ENCODE measurements at places on chromosomes 5 and 9.

DNA sequence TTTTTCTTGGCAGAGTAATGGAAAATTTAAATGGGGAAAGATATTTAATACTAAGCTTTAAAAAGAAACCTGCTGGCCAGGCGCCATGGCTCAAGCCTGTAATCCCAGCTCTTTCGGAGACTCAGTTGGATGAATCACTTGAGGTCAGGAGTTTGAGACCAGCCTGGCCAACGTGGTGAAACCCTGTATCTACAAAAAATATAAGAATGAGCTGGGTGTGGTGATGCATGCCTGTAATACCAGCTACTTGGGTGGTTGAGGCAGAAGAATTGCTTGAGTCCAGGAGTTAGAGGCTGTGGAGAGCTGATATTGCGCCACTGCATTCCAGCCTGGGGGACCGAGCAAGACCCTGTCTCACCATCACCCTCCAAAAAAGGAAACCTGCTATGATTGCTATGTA, 32.8 kb downstream of the TUT7 start:
- no peak for DNase-seq

DNA sequence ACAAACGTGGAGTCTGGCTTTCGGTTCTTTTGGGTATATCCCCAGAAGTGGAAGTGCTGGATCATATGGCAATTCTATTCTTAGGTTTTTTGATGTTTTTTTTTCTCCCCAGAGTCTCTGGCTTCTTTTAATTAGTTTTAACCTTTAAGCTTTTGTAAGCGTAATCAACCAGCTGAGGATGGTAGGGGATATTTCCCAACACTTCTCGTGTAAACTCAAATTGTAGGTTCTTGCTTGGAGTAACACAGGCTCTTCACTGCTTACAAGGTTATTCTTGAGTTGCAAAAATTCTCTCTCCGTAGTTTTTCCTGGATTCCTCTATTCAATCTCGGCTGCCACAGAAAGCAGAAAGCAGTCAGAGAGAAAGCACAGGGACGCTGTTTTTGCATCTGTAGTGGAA, 11.9 kb downstream of the LAMC3 start:
- DNase-seq, result no peak

DNA sequence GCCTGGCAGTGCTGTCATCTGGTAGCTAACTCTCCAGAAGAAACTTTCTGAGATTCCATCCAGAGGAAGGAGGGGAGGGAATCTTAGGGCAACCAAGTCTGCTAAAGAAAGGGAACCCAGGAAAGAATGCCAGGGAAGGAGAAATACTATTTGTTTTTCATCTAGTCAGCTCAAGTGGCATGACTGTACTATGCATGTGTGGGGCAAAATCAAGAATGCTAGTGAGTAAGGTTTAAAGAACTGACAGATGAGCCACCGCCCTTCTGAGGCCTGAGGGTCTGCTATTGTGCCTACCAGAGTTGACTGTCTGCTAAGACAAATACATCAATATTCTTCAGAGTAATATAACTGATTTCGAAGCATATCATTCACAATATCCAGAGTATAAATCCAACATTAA, 204.2 kb downstream of the SLC12A2 start:
- DNase-seq, result no peak

DNA sequence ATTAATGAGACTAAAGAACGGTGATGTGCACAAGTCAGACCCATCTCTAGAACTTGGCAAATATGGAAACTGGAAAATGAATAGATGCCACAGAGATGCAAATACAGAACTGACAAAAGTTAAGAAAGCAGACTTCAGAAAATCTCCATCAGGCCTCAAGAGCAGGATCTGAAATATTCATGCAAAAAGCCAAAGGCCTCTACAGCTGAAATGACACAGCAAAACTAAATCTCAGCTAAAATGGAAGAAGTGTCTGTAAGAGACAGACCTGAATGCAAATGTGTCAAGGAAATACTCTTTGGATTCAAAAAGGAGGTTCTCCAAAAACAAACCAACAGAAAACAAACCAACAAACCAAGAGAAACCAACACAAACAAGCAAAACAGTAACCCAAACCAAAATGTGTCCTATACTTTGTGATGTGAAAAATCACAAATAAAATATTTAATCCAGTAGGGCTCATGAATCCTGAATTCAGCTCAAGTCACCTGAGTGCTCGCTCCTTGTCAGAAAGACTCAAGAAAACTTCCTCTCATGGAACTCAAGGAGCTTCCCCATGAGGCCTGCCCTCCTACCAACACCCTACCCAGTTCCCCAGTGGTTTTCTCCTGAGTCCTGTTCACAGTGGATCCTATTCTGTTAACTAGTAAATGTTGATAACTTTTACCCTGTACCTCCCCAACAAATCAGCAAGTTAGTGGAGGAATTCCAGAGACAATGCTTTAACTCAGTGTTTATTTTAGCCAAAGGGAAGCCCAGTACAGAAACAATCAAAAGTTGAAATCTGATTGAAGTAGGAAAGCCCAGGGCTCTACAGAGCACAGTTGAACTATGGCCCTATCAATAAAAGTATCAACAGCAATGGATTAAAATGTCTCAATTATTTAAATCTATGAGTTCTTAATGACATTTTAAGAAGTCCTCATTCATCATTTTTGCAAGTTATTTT, 14.6 kb downstream of the MRPS27 start:
- DNase-seq, result no peak

- no peak for DNase-seq
These were observed 12.8 kb downstream of the SURF6 start for GRCh38 chr9:133323211-133323610.

GRCh38 chr5:142974409-142974808, 204.2 kb downstream of the ARHGAP26 start:
- DNase-seq, result no peak

DNA sequence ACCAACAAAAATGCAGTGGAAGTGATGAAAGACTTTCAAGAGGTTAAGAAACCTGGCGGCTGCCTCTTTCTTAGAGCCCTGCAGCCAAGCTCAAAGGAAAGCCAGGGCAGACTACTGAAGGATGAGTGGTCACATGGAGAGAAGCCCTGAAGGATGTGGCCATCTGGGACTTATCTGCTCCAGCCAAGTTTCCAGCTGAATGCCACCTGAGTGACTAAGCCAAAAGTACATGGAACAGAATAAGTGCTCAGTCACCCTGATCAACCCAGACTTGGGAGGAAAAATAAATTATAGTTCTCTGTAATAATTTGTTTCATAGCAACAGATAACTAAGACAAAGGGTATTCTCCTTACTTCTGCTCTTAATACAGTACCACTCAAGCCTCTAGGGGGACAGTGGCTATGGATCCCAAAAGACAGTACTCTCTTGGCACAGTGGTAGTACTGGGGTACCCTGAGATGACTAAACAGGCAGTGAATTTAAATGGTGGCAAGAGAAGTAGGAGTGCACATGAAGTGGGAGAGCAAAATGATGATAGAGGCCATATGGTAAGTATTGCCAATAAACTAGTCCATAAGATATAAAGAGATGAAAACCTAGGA, 182.3 kb downstream of the ELAVL2 start:
- DNase-seq, result no peak

DNA sequence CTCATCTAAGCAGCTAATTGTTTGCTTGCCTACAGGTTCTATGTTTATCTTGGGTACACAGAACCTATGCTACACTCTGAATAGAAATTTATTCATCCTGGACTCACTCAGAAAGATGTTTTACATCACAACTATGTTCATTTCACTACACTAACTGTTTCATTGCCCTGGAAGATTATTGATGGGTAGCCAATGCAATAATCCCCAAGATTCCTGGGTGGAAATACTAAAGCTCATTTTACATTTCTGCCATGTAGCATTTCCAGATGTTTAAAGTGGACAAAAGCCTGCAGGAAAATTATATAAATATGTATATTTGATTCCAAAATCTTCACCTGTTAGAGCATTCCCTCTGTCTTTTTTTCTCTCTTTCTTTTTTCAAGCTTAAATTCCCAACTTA, 51.9 kb upstream of the IL7R start:
- DNase-seq, result no peak

DNA sequence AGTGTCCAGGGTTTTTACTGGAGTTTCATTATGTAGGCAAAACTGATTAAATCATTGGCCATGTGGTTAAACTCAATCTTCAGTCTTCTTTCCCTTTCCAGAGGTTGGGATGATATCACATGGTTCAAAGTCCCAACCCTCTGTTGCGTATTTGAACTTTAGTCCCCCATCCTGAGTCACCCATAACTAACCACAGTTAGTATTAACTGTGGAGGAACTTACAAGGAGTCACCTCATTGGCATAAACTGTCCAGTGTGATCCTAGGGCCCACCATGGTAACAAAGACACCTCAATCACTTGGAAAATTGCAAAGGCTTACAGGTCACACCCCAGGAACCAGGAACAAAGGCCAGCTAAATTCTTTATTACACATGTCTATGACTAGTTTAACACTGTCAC, 188.5 kb downstream of the COX7C start:
- no peak for DNase-seq

DNA sequence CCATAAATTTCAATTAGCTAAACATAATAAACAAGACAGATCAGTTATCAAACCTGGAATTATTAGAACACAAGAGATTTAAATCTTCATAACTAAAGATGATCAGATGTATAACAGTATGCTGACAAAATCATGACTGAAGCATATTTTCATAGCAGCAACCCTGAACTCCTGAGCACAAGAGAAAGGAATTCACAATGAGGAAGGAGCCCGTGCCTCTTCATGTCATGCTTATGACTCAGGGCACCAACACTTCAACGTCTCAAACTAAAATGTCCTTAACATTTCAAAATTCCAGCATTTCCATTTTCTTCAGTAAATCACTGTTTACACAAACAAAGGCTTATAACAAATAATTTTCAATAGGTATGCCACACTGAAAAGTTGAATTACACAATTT, 6.7 kb downstream of the AP3B1 start:
- no peak for DNase-seq

DNA sequence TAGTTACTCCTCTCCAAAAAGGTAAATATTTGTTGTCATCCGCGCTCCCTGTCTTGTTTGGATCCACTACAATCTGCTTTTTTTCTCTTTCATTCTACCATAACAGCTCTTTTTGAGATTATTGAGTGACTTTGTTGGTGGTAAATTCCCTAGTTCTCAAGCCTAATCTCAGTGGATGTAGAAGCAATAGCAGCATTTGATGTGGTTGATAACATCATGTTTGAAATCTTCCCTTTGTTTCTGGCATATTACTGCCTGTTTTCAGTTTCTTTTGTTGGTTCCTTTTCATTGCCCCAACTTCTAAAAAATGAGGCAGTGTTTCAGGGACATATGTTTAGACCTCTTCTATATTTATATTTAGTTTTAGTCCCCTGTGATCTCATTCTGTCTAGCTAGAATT, 8.9 kb downstream of the CDC42SE2 start:
- DNase-seq, result no peak

GRCh38 chr5:179893958-179894895, 13.5 kb downstream of the TBC1D9B start:
- no peak for DNase-seq

- no peak for DNase-seq
These were observed 28.4 kb downstream of the SEMA6A start for GRCh38 chr5:116546033-116546742.

DNA sequence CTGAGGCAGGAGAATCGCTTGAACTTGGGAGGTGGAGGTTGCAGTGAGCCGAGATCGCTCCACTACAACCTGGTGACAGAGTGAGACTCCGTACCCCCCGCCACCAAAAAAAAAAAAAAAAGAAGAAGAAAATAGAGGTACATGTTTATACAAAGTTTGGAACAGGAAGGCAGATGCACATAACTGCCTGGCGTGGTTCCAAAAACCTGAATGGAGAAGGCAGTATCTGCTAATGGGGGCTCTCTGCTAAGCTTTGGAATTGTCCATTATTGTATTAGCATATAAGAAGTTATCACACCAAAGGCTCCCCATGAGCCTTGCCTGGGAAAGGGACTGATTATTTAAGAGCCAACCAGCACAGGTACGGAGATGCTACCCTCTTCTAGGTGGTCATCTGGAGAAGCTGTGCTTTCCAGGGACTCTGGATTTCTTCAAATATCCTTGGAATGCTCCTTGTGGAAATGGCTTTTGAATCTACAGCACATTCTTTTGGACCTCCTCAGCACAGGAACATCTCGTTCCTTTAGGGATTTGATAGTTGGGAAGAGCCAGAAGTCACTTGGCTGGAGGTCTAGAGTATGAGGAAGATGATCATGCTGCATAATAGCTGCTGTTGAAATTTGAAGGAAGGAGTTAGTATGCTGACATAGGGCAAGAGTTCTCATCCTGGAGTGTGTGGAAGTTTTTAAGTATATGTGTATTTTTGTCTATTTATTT, 42.5 kb upstream of the ABCA1 start:
- DNase-seq, result no peak

DNA sequence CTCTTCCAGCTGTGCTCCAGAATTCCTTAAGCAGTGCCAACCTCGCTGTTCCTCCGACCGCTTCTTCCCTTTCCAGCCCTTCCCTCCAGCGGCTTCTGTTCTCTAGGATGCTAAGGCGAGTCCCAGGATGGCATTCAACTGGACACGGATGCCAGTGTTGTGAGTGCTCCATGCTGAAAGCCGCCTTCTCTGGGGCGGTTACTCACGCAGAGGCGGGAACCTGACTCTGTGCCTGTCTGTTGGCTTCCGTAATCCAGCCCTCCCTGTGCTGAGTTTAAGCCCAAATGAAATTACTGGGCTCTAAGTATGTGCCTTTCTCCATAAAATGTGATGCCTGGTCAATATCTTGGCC, 20.2 kb downstream of the COL5A1 start:
- no peak for DNase-seq

DNA sequence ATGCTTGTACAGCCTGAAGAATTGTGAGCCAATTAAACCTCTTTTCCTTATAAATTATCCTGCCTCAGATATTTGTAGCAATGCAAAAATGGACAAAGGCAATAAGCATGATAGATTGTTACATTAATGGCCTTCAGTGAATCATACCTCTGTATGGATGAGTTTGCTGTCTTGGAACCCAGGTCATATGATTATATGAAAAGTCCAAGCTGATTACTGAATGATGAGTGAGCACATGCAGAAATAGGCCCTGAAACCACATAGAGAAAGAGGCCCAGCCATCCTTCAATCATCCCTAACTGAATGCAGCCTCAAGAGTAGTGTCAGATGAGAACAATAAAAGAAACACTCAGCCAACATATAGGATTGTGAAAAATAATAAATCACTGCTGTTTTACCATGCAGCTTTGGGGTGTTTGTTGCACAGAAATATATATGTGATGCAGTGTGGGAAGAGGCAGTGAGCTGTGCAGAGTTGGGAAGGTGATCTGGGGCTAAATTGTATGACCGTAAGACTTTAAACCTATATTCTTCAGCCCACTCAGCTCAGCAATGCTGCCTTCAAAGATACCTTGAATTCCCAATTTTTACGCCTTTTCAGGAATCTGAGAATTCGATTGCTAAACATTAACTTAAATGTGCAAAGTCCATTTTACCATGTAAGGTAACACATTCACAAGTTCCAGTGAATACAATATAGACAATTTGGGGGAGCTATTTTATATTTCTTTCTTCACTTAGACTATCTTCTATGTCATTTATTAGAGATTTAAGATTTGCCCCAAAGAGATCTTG, 36.3 kb upstream of the SHISAL2B start:
- DNase-seq, result no peak

- no peak for DNase-seq
These were observed 268.6 kb upstream of the PTGER4 start for GRCh38 chr5:40410964-40411635.

Measured in right renal pelvis (tissue), 4 donors.